ENCODE measurements at places on chromosomes 5 and 9.

- DNase-seq: no peak
These were observed 9.4 kb upstream of the TENT2 start for GRCh38 chr5:79602889-79603288.

DNA sequence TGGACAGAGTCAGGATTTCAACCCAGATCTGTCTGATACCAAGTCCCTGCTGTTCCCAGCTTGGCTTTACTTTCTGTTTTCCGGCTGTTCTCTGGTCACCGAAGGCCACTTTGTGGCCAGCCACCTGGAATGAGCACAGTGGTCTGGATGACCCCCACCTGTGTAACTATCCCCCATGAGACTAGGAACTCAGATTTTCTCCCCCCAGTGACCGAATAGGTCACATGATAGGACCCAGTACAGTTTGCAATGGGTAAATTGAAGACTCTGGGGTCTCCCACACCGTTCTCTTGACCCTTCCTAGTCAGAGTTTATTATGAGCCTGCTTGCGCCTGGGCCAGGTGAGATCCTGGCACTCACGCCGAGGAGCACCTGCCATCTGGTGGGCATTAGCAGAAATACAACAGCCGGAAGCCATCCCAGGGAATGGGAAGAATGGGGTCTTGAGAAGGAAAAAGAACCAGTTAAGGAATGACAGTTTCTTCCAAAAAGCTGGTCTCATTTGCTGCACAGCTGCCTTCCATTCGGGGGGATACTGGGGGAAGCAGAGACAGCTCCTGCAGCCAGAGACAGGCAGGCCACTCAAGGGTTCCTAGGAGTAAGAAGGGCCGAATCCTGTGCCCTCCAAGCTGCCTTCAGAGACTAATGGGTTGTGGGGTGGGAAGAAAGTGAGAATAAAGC is 7.1 kb downstream of the PHYHD1 start:
- peak; percentile 45 for DNase-seq

DNA sequence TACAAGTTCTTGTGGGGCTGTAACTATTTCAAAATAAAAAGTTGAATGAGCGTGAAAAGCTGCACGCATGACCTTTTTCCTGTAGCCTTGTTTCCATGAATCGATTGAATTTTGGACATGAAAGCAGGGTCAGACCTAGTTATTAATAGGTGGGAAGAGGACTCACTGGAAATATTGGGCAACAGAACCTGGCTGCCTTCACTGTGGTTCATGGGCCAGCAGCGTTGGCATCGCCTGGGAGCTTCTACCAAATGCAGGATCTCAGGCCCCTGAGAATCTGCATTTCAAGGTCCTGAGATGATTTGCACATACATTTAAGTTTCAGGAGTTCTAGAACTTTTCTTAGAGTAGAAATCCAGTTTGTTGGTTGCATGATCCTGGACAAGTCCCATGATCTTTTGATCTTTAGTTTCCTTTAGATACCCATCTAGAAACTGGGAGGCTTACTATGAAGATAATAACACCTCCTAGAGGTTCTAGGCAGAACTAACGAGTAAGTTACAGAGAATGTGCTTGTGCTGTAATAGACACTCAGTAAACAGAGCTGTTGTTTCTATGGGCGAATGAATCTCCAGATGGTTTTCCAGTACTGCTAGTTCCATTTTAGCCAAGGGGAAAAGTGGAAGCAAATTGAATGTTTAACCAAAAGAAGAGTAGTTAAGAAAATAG is 12.4 kb downstream of the ANKRD33B start:
- no peak for DNase-seq

DNA sequence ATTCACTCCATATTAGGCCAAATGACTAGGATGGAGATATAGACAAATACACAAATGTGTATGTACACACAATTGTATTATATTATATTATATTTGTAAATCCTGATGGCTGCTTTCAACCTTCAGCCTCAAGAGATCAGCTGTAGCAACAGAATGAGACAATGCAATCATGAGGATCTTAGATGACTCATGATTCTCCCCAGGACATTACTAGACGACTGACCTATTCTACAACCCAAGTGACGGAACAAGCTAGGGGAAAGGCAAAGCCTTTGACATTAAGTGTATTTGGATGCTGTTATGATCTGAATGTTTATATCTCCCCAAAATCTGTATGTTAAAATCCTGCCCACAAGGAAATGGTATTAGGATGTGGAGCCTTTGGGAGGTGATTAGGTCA is 66.5 kb downstream of the COX7C start:
- peak; percentile 58 for DNase-seq

GRCh38 chr9:36974731-36975130 is 59.3 kb downstream of the PAX5 start:
- DNase-seq: no peak

DNA sequence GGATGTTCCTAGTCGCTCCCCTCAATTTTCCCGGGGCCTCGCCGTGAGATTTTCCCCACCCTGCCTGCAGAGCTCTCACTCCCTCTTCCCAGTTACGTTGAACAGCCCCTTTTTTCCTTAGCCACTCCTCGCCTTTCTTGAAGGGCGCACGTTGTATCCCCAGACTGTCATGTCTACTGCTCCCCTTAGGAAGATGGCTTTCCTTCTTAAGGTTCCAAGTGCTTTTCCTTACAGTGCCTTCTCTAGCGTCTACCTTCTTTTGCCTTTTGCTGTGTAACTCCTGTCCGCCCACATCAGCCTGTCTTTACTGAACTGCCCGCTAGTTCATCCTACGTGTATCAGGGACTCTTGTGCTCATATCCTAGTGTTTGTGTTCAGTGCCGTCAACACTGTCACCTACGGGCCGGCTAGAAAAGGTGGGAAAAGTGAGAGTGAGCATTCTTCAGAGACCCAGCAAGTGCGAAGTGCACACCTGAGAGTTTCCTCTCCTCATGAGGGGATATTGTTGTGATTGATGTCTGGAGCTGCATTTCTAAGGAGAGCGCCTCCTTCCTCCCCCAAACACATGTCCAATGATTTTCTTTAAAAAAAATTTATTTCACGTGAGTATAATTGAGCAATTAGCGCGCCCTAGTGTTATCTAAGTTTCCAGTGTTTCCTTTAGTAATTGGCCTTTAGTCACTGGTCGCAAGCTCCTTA is 764 bp downstream of the CAMLG start:
- DNase-seq: peak; percentile 37

- no peak for DNase-seq
These were observed 2.8 kb upstream of the PFN3 start for GRCh38 chr5:177403102-177403791.

DNA sequence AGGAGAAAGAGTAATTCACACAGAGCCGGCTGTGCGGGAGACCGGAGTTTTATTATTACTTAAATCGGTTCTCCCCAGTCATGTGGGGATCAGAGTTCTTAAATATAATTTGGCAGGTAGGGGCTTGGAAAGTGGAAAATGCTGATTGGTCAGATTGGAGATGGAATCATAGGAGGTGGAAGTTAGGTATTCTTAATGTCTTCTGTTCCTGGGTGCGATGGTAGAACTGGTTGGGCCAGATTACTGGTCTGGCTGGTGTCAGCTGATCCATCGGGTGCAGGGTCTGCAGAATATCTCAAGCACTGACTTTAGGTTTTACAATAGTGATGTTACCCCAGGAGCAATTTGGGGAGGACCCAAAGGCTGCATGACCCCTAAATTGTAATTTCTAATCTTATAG is 4.6 kb upstream of the CERCAM start:
- DNase-seq: no peak

GRCh38 chr5:96067251-96067650 is 105.6 kb upstream of the ELL2 start:
- no peak for DNase-seq

DNA sequence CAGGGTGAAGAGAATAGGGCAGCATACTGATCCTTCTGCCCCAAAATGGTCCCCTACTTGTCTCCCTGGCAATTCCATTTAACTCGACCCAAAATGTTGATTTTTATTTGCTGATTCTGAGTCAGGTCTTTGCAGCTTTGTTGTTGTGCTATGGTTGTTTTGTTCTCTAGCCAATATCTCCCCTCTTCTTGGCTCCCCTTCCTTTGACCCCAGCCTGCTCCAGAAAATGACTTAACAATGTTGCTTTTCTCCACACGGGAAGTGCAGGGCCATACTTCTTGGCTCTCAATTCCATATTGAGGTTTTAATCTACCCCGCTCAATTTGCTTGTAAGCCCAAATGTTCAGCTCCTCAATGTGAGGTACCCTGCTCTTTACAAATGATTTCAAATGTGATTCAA is 330.0 kb downstream of the RASEF start:
- peak; percentile 4 for DNase-seq

DNA sequence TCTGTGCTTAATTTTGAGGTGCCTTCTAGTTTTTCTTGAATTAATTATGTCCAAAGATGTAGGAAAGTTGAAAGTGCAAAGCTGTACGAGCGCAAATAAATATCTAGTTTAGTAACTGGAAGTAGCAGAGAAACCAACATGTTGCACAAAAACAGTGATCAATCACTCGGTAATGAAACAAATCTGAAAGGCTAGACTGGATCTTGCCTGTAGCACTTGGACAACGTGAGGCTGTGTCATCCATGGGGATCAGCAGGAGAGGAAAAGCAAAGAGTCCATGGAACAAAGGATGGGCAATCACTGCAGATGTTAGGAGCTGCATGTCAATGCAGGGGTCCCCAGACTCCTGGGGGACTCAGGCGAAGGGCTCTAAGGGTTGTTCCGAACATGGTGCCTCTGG is 424.2 kb downstream of the IRX1 start:
- DNase-seq: no peak

DNA sequence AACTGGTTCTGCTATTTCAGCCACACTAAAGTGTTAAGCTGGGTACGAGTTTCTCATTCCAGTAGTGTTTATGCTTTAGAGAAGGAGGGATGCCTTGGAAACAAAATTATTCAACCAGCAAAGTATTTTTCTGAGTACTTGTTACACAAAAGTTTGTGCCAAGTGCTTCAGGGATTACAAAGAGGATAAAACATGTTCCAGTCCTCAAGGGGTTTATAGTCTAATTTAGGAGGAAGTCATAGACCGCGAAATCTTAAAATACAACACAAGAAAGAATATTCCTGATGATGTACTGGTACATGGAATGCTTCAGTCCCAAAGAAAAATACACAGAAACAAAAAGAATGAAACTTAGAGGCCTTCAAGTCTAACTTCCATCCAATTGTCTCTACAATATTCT is 85.4 kb upstream of the NR4A3 start:
- no peak for DNase-seq

- no peak for DNase-seq
These were observed 205.3 kb upstream of the HAPLN1 start for GRCh38 chr5:83925955-83926337.

DNA sequence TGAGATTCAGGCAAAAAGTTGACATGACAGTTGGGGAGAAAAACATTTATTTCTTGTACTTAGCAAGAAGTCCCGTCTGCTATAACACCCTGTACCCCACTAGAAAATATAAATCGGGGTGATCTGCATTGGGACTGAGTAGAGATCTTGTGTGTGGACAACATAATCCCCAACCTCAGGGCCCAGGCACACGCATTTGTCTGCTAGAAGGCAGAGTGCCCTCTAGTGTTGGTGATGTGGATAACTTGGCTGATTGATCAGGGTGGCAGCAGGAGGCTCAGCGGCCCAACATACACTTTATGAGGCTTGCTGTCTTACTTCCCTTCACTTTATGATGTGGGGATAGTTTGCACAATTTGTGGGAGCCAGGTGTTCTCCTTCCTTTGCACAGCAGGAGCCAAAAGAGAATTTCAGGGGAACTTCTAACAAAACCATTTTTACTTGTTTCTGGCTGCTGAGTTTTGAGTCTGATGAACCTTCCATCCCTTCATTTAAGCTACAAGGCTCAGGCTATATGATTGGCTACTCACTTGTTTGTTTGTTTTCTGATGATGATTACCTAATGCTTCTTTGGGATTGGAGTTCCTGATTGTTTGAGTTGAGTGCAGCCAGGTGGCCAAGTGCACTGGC is 263.2 kb downstream of the DMAC1 start:
- peak; percentile 40 for DNase-seq

DNA sequence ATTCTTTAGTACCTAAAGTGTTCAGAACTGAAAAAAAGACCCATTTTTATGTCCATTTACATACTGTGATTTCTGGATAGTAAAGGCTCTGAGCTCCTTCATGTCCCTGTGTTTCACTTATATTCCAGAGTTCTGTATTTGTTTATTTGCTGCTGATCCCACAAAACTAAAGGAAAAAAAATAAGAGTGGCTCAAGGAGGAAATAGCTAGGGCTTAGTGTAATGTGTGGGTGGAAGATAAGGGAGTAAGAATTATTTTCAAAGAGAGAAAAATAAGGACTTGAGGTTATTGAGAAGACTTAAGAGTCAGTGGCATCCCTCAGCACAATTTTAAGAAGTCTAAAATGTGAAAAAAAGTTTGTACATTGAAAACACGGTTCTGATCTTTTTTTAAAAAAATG is 46.0 kb downstream of the ENTREP1 start:
- DNase-seq: peak; percentile 33

DNA sequence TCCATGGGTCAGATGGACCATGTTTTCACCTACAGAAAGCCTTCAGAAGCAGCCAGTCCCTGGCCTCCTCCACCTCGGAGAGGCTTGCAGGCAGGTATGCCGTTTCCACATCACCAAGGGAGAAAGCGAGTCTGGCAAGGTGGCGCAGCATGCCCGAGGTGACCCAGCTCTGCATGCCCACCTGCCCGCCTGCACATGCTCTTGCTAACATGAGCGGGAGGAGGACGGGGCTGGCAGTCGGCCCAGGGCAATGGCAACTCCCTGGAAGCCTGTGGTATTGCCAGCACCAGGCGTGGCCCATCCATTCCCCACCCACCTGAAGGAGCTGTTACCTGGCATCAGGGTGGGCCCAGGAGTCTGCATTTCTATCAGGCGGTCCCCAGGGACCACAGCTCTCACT is 3.3 kb upstream of the NINJ1 start:
- DNase-seq: no peak

DNA sequence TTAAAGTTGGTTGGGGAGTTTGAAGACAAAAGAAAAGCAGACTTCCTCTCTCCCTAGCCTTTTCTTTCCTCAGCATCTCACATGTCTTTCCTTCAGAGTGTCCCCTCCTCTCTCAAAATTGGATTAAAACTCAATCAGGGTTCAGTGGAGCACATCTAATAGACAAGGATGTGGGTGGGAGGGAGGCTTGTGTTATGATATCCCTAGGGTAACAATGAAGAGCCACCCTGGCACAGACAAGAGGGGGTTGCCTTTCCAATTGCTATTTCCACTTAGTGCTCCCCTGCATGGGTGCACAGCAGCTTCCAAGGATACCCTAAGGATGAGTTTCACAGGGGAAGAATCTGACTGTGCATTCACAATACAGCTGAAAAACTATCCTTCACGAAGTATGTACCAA is 585.2 kb upstream of the C9orf72 start:
- DNase-seq: no peak

GRCh38 chr9:13049223-13049622 is 230.3 kb downstream of the MPDZ start:
- peak; percentile 33 for DNase-seq

DNA sequence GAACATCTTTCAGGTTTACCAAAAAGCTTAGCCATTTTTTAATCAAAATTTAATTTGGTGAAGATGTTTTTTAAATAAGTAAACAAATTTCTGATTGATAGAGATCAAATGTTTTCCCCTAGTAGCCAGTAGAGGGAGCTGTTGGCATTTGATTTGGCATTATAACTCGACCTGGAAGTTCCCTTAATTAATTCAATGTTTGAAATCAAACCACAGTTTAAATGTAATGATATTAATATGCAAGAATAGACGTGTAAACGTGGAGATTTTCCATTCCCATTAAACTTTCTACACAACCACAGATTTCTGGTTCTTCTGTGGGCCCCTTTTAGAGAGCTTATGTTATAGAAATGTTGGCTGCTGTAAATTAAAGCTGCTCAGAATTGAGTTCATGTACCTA is 148.1 kb upstream of the MPDZ start:
- peak; percentile 63 for DNase-seq
